ENCODE measurements at places on chromosomes 5 and 9. TPM values are rescaled to one million over a fixed set of nuclear protein-coding genes. Genes with fewer than 3 reads are reported as not detected.

Gene DIRAS2
- total RNA-seq = 96.6 TPM

Gene PDE6A
- total RNA-seq = 0.88 TPM

Gene GRXCR2
- not detected for total RNA-seq

Gene DCP2
- 117 TPM for total RNA-seq

Gene TAF11L10
- not detected for total RNA-seq

Gene GALNT12
- 6.2 TPM for total RNA-seq

Gene BARHL1
- not detected for total RNA-seq

Gene NUP188
- 92.9 TPM for total RNA-seq

Gene ACOT12
- not detected for total RNA-seq

Gene EQTN
- 1.2 TPM for total RNA-seq

Gene FYB1
- 6.3 TPM for total RNA-seq

Gene FOXD4L3
- total RNA-seq = not detected

Gene LCN12
- total RNA-seq = 2.9 TPM

Gene RGS14
- 5.1 TPM for total RNA-seq

Gene SPATA31A3
- total RNA-seq = not detected

Gene PCDHA11
- total RNA-seq = 8.9 TPM

Gene KCNN2
- 7.7 TPM for total RNA-seq

Gene CARD6
- 2.3 TPM for total RNA-seq

Gene GABRA6
- not detected for total RNA-seq

Gene RNF208
- total RNA-seq = 2.7 TPM

Gene TRIM36
- total RNA-seq = 32.7 TPM

Gene BTNL3
- not detected for total RNA-seq

Gene IL9
- total RNA-seq = not detected

Gene SELENOP
- 304 TPM for total RNA-seq

Gene NUTM2F
- not detected for total RNA-seq

Gene SMIM27
- total RNA-seq = 3.3 TPM

Gene CCNH
- total RNA-seq = 173 TPM

Gene PLAC8L1
- not detected for total RNA-seq

Gene CDX1
- not detected for total RNA-seq

Gene ZNF883
- total RNA-seq = 18.9 TPM

Gene FGF18
- 5.3 TPM for total RNA-seq

Gene PAIP1
- 131 TPM for total RNA-seq

Gene PCDHB10
- total RNA-seq = 12.9 TPM

Gene STK32A
- 17.7 TPM for total RNA-seq

Gene FOXD4L4
- total RNA-seq = 0.22 TPM

Gene ALDH1A1
- 131 TPM for total RNA-seq

Gene KLHL3
- 23.7 TPM for total RNA-seq

Gene PDLIM4
- total RNA-seq = 15.4 TPM
